Hippocampal formation (tissue), 2 donors: ENCODE measurements at places on chromosomes 5 and 9.

DNA sequence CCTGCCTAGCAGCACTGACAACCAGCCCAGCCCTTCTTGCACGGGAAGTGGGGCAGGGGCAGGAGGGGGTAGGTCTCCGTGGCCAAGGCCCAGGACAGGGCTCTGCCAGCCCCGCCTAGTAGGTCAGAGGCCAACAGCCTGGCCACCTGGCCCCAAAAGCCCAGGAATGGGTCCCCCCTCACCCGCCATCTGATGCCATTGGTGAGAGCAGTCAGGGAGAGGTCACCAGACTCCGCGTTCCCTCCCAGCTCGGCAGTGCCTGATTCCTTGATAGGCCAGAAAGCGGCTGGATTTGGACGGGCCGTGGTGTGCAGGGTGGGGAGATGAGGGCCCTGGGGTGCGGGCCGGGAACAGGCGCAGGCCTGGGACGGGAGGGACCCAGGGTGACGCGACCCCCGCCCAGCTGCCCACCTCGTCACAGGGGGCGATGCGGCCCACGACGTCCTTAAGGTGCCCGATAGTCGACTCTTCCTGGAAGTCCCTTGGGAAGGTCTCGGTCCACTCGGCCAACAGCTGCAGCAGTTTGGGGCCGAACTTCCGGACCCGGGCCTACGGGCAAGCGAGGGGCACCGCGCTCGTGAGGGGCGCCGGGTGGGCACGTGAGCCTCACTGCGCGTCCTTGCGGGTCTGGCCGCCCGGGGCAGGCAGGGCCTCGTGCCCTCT lies 64.5 kb upstream of the RNF130 start:
- no peak for DNase-seq

DNA sequence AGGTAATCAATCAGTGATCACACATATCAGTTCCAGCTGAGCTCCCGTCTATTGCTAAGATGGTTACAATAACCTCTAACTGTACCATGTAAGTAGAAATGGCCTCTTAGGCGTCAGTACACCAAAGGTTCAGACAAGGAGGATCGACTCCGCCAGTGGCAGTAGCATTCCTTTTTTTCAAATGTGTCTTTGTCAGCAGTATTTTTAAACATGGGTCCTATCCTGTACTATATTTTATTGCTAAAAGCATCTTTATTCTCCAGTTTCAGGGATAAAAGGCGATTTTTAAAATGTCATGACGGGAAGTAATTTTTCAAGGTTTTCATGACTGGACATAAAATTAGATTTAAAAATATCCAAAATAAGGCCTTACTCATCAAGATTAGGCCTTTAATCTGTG lies 64.8 kb upstream of the TBCA start:
- DNase-seq: no peak

GRCh38 chr9:136486823-136487620 lies 4.2 kb upstream of the SEC16A start:
- DNase-seq: no peak

DNA sequence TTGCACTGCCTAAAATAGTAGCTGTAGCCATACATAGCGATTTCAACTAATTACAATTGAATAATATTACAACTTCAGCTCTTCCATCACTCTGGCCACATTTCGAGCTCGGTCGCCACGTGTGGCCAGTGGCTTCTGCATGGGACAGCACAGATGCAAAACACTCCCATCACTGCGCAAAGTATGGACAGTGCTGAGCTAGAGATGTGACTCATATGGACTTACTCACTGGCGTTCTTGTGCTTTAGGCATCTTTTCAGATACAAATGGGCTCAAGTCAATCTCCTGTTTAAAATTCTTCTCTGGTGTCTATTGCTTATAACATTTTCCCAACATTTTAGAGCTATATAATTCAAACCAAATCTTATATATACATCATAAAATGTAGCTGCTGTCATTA lies 222.7 kb downstream of the ELAVL2 start:
- no peak for DNase-seq

DNA sequence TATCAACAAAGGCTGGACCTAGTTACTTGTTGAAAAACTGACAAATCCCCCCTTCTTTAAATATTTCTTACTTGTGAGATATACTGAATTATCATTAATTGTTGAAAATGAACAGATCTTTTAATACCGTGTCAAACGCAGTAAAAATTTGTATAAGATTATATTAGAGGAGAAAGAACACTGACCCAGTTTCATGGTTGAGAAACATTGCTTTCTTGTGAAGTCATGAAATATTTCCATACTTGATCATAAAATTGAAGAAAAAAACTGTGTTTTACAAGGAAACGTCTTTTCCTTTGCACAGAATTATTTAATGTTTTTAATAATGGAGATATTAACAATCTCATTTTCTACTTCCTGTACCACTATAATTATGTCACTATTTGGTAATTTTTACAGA lies 45.8 kb downstream of the MOCS2 start:
- DNase-seq: no peak

DNA sequence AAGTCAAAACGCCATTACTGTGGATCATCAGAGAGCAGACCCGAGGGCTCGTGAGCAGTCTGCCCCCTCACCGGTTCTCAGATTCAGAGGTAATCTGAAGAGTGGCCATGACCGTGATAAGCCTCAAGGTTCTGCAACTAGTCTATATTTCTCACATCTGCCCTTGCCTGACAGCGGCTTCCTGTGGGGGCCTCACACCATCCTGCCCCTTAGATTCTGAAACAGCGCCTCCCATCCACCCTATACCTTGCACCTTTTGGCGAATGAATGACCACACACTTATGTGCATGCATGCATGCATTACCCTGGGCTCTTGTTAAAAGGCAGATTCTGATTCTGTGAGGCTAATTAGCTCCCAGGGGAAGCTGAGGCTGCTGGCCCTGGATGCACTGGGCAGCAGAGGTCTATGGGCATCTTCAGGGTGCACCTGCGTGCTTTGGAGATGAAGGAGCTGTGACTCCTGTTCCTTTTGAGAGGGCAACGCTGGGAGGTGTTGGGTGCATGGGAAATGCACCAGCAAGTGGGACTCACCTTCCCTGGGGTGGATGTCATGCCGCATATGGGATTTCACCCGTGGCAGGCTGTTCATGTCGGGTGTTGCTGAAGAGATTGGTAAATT lies 7.8 kb upstream of the GADD45G start:
- DNase-seq: no peak

DNA sequence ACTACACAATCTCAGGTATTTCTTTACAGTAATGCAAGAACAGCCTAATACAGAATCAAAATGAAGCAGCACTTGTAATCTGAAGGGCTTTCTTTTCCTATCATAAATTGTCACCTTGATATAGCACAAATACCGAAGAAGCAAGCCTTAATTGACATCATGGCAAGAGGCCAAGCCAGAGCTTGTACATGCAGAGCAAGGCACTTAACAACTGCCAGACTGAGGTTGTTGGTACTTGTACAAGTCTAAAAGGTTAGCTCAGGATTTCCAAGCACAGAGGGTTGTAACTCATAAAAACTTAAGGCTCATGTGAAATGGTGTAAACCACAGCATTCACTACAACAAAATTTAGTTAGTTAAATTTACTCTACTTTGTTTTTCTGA lies 158.8 kb upstream of the SPEF2 start:
- DNase-seq: no peak

DNA sequence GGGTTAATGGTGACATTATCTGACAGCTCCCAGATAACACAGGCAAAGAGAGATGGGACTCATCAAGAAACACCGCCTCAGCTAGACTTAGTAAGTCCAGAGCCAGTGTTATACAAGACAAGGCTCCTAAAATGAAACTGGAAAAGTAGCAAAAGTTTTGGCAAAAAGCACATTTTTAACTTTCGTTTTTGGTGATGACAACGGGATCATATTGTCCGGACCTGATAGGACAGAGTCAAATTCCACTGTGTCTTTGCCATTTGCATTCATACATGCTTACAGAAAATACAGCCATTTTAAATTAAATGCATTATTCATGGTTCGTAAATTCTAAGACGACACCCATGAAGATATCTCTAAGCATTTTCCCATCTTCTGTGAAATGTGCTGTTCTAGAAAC lies 152.1 kb downstream of the CRB2 start:
- no peak for DNase-seq

- DNase-seq: no peak
These were observed 118.6 kb downstream of the SPEF2 start for GRCh38 chr5:35736280-35736679.

GRCh38 chr5:39714036-39714698 lies 289.4 kb upstream of the DAB2 start:
- DNase-seq: peak; percentile 2

DNA sequence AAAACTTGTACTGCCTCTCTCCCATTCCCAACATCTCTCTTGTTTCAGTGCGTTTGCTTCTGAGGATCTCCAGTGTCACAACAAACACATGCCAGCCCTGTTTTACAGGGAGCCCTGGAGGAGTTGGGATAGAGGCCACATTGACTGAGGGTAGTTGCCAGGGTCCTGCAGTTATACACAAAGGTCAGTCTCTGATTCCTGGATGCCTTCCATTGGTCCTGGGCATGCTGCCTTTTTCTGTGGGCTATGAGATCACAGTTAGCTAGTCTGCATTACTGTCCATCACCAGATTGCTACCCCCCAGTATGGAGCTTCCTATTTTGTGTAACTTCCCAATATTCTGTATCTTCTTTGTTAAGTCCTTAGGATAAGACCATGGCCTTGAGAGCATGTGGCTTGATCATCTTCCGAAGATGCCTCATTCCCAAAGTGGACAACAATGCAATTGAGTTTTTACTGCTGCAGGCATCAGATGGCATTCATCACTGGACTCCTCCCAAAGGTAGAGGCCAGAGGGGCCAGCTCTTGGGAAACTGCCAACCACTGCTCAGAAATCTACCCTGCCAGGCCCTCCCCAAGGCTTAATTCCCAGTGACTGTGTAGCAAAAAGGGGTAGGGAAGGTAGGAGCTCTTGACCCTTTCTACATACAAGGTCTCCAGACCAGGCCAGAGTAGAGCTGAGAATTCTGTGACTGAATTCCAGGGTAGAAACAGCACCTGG lies 9.5 kb downstream of the NUDT2 start:
- DNase-seq: peak; percentile 46

DNA sequence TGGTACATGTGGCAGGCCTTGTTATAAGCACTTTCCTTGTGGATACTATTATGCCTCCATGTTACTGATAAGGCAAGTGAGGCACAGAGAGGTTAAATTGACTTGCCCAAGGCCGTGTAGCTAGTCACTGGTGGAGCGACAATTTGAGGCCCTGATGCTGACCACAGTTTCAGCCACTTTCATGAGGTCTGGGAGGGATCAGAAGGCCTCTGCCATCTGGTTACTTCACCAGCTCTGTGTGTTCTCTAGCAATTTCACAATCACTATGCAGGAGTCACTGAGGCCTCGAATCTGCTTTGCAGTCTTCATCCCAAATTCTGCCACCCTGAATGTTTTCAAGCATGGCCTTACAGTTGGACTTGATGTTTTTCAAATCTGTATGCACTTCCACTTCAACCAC lies 9.1 kb downstream of the LRRC70 start:
- no peak for DNase-seq

DNA sequence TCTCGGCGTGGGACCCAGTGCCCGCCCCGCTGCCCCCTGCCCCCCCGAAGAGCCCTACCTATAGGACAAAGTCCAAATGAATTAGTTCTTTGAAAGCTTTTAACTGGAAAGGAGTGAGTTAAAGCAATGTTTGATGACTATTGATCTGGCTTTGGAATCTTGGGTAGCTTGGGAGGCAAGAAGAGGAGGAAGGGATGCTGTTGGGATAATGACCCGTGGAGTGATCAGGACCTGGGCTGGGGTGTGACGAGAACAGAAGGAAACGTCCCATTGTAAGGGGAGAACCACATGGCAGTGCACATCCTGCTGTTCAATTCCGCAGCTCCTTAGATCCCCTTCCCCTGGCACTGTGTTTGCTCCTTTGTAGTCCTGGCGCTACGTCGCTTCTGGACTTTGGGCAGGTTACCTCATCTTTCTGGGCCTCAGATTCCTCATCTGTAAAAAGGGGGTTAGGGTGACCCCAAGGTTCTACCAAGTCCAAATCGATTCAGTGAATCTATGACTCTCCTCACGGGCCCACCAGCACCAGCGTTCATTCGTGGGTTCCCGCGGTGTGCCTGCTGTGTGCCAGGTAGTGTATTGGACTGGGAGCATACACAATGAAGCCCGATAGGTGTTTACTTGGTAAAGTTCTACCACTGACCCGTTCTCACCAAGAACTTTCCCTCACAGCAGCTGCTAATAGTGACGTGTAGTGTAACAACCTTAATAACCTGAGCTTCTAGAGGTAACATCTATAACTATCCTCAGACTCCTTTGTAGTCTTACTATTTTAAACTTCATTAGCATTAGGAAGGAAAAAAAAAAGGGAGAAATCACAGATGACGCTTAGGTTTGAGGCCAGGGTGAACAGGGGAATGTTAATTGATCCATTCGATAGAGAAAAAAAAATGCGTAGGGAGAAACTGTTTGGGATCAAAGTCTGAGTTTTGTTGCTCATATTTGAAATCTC lies 1.1 kb upstream of the NADK2 start:
- no peak for DNase-seq

- DNase-seq: no peak
These were observed 182.6 kb upstream of the ELL2 start for GRCh38 chr5:96144289-96144688.

DNA sequence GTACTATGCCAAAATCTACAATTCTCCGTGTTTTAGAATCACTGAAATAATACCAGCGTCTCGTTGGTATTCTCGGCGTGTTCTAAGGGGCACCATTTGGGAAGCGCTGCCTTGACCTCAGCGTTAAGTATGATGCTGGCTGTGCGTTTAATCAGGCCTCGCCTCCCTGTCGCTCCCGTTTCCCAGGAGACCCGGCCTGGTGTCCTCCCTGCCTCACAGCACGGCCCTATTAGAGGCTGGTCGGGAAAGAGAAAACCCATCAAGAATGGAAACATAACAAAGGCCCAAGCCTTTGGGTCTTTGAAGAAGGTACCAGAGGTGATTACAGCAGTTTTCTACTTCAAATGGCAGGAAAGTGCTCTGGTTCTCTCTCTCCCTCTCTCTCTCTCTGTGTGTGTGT lies 30.0 kb downstream of the GFPT2 start:
- DNase-seq: no peak
